ENCODE measurements at places on chromosomes 16 and 17. TPM values are rescaled to one million over a fixed set of nuclear protein-coding genes. Genes with fewer than 3 reads are reported as not detected.

Gene LUC7L3
- 41.9 TPM for total RNA-seq

Gene KRTAP4-5
- total RNA-seq = not detected

Gene CRISPLD2
- 148 TPM for total RNA-seq

Gene CCL13
- not detected for total RNA-seq

Gene CCL17
- total RNA-seq = not detected

Gene LGALS9B
- not detected for total RNA-seq

Gene MT1F
- total RNA-seq = 11.1 TPM

Gene ADAM11
- 0.20 TPM for total RNA-seq

Gene EPX
- not detected for total RNA-seq

Gene TRAF7
- 41.8 TPM for total RNA-seq

GRCh38 chr17:49252148-49252695 lies 21.6 kb upstream of the PHOSPHO1 start:
- DNase-seq = no peak

- no peak for DNase-seq
These were observed 46.9 kb downstream of the NDEL1 start for GRCh38 chr17:8482546-8482945.

GRCh38 chr17:18356624-18357023 lies 6.7 kb downstream of the SHMT1 start:
- DNase-seq = peak; percentile 93

DNA sequence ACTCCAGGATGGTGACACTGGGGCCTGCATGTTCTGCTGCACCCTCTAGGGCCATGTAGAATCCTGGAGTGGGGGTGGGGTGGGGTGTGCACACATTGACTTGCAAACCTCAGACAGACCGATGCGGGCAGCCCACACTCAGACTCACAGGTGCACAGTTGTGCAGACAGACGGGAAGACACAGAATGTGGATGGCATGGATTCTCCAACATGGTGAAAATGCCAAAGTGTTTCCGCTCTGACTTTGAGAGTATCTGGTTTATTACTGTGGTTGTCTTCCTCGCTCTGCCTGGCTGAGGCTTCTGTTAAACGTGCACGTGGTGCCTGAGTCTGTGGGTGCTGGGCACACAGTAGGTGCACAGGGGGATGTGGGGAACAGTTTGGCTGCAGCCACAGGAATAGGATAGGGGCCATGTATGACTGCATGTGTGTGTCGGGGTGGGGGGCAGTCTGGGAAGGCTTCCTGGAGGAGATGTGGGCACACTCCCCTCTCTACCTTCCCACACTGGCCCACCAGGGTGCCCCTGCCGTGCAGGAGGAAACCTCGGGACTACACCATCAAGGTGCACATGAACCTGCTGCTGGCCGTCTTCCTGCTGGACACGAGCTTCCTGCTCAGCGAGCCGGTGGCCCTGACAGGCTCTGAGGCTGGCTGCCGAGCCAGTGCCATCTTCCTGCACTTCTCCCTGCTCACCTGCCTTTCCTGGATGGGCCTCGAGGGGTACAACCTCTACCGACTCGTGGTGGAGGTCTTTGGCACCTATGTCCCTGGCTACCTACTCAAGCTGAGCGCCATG lies 9.0 kb upstream of the ADGRG3 start:
- no peak for DNase-seq

- DNase-seq = no peak
These were observed 156.7 kb downstream of the KCNJ12 start for GRCh38 chr17:21532763-21533385.

DNA sequence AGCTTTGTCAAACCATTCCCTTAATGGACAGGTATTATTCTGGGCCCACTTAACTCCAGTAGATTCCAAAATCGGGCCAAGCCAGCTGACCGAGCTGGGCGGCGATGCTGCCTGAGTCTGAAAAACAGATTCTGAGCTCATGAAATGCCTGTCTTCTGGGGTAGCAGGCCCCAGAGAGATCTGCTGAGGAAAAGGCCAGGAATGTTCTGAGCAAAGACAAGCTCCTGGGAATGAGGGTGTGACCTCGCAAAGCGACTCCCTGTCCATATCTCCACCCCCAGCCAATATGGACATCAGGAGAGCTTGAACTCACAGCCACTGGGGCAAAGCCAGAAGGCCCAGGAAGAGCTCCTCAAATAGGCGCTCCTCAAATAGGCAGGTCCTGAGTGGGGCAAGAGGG lies 23.7 kb downstream of the ZNF423 start:
- DNase-seq = no peak

- no peak for DNase-seq
These were observed 39.5 kb downstream of the SMARCE1 start for GRCh38 chr17:40608061-40608581.

DNA sequence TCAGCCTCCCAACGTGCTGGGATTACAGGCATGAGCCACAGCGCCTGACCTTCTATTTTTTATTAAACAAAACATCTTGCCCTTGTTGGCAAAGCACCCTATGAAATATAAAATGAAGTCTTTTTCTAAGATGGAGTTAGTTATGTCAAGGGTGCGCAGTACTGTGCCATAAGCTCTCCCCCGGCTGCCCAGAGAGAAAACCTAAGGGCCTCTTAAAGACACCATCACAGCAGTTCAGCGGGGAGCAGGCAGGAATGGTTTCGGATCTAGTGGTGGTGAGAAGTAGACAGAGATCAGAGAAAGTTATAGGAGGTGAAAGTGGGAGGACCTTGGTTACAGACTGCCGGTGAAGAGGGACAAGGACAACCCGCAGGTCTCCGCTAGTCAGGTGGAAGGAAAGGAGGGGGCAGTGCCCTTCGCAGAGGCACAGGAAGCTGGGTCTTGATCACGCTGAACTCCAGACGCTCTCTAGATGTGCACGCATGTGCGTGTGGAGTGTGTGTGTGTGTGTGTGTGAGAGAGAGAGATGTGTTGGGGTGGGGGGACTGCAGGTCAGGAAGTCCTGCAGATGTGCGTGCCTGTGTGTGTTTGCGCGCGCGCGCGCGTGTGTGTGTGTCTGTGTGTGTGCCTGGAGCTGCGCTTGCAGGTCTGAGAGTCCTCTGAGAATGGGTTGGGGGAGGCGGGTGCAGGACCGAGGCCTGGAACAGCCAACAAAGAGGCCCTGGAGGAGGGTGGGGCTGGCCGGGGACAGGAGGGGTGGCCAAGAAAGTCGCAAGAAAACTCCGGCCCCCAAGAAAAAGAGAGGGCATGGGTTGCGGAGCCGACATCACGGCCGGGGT lies 748 bp upstream of the CMTM3 start:
- DNase-seq = no peak

DNA sequence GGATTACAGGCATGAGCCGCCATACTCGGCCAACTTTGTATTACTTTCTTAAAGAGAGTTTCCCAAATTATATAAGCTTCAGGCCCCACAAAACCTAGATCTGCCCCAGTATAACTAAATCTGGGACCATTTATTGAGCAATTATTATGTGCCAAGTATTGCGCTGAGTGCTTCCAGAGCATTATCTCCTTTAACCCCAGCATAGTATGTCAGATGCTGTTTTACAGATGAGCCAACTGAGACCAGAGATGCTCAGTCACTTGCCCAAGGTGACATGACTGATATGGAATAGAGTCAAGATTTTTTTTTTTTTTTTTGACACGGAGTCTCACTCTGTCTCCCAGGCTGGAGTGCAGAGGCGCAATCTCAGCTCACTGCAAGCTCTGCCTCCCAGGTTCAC lies 1.9 kb upstream of the ERBB2 start:
- DNase-seq = no peak

GRCh38 chr16:84593825-84594724 lies 23.8 kb downstream of the COTL1 start:
- no peak for DNase-seq

DNA sequence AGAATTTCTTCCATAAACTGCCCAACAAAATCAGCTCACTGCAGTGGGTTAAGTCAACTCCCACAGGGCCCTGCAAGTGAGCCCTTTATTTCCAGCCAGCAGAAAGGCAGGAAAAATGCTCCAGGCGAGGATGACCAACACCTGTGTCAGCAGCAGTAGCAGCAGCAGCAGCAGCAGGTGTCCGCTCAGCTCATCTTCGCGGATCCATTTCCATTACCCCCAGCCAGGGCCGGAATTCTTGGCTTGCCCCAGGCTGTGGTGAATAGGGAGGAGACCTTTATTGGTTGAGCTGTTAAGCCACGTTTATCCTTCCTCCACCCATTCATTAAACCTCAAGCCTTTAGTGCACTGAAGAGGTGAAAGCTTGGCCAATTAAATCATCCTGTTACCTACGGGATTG lies 46.2 kb downstream of the MARCHF10 start:
- DNase-seq = peak; percentile 50

DNA sequence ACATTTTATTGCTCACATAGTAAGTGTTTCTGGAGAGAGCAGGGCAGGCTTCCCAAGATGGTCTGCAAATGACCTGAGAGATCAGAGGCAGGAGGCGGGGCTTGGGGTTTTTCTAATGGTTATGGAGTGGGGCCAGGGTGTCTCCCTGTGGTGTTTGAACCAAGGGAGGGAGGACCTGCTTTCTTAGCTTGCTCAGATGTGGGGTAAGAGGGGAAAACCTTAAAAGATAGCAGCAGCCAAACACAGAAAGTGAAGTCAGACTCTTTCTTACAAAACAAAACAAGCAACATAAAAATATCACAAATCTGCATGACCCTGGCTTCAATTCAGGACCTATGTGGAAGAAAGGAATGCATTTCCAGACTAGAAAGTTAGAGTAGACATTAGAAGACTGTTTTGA lies 22.9 kb upstream of the DNAJA2 start:
- no peak for DNase-seq

- DNase-seq = no peak
These were observed 1.7 kb upstream of the TMEM256 start for GRCh38 chr17:7405350-7406234.

DNA sequence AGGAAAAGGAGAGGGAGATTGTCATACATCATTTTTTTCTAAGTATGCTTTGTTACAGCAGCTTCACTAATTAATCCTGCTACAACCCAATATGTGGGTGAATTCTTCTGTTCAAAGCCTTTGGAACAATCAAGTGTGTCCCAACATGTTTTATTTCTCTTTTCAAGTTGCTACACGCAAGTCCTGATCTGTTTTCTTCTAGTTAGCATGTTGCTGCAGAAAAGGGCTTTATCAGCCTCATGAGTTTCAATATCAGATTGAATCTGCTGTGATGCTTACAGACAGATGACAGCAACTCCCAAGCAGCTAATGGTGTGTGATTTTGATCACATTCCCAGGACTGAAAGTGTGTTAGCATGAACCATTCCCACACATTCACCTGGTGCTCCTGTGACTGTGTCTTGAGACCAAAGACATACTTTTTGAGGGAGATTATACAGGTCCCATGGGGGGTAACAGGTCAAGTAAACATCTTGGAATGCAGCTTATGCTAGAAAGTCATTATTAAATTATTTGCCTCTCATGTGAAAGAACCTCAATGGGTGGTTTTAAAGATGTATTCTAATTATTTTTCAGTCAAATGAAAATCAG lies 96.9 kb upstream of the KCNJ16 start:
- peak; percentile 18 for DNase-seq

DNA sequence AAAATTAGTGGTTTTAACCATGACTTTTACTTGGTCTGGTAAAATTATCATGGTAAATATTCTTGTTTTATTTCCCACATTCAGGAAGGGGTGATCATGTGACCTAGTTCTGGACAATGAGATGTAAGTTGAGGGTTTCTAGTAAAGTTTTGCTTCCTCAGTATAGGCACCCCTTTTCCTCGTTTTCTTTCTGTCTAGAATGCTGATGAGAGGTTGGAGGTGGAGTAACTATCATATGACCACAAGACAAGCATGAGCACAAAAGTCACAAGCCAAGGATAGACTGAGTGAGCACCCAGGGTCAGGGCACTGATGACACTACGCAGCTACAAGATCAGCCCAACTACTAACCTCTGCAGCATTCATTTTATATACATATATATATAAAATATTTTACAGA lies 53.9 kb downstream of the MYO1D start:
- no peak for DNase-seq

DNA sequence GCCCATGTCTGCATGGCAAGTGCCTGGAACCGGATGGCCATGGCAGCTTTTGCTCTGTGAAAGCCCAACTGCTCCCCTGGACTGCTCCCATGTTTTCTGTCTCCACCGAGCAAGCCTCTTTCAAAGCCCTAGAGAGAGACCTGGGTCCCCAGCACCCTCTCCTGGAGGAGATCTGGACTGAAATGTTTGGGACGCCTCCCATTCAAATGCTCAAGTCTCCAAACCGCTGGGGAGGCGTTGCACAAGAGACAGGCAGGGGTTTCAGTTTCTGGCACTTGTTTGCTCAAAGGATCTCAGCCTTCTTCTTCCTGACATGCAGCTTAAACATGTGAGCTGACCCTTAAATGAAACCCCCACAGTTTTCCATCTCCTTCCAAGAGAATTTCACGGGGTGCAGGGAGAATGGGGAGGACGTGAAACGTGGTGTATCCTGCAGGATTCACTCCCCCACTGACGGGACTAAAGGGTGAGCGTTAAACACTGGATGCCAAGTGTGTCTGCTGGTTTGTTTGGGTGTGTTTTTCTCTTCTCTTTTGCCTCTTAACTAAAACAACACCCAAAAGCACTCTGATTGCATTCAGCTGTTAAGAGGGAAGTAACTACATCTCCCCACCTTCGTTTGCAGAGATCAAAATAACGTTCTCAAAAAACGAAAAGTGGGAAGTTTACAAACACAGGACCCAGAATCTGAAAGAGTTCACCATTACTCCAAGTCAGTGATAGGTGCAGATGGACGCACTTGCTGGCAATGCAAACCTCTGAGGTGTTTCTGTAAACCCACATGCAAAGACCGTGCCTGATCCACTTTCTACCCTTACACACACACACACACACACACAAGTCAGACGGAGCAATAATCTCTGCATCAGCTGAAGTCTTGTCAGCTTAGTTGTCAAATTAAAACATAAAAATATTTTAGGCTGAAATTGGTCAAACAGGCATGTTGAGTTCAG lies 256.9 kb downstream of the C16orf95 start:
- no peak for DNase-seq

DNA sequence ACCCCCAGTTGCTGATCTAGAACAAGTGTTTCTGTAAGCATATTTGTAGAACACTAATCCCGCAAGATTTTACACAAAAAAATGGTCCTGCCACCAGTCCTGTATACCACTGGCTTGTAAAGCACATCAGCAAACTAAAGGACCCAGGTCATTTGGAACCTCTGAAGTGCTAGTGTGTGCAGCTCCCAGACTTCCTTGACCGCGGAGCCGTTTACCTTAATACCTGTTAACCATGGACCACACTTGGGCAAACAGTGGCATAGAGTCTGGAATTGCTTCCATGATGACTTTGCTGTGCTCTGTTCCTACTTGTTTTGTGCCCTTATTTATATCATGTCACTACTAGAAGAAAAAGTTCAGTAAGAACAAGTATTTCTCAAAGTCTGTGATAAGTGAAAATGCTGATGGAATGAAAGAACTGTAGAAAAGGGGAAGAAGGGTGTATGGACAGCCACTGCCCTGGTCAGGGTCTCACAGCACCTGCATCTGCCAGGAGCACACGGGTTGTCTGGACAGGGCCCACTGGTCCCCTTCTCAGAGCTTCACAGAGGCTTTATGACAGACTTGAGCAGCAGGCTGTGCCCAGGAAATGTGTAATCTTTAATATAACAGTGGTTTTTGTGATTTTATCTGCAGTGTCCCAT lies 29.3 kb downstream of the ALDH3A2 start:
- DNase-seq = no peak

Data from renal cortical epithelial cell (primary cell).